ENCODE measurements at places on chromosomes 1 and 21. TPM values are rescaled to one million over a fixed set of nuclear protein-coding genes. Genes with fewer than 3 reads are reported as not detected.

The LORICRIN gene
- not detected for total RNA-seq

The PPM1J gene
- not detected for total RNA-seq

The PIK3CD gene
- total RNA-seq: 211 TPM

The DYNLT4 gene
- total RNA-seq: 2.2 TPM

The ERRFI1 gene
- total RNA-seq: 1.0 TPM

The EXO1 gene
- total RNA-seq: 30.1 TPM
